Stimulated activated CD4-positive, alpha-beta T cell treated with anti-CD3 and anti-CD28 coated beads, Interleukin-12 subunit alpha, Interleukin-12 subunit beta, amount 100 ng/mL, for 4 hours (primary cell): ENCODE measurements at places on chromosomes 6 and 20.

GRCh38 chr6:143743301-143744166, 65.8 kb downstream of the PHACTR2 start:
- DNase-seq: no peak

DNA sequence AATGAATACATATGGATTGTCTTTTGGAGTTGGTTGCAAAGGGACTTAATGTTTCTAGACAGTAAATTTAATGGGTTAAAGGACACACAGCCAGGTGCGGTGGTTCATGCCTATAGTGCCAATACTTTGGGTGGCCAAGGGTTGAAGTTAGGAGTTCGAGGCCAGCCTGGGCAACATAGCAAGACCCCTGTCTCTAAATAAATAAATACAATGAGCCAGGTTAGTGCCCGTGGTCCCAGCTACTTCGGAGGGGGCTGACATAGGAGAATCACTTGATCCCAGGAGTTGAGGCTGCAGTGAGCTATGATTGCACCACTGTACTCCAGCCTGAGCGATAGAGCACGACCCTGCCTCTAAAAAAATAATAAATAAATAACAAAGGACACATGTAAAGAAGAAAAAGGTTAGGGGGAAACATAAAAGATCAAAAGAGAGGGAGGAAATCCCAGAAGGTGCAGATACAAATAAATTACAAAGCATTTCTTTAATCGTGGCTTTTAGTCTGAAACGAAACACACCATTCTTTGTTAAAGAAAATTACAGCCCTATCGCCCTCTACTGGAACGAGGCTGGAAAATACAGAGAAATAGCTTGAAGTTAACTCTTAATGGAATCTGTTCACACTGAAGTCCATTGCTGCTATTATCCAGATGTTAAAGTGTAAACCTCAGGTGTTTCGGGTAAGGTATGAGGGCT, 42.6 kb upstream of the SCML4 start:
- DNase-seq: no peak

GRCh38 chr6:79782792-79783580, 151.9 kb downstream of the SH3BGRL2 start:
- DNase-seq: no peak

DNA sequence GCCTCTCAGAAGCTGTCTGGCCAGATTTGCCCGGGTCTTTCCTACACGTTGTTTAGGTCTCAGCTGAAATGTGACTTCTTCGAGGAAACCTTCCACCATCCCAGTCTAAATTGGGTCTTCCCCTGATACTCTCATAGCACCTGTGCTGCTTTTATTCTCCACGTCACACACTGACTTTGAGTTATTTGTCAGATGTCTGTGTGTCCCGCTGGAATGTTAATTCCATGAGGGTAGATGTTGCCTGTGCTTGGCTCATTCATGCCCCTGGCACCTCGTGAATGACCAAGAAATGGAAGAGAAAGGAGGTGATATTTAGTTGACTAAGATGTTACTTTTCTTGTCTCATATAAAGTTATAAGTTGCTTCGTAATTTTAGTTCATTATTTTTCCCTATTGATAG, 197.8 kb downstream of the TMEM242 start:
- DNase-seq: no peak
